Body of pancreas (tissue), 4 donors: ENCODE measurements at places on chromosomes 3 and 15.

- no peaks in the 10 kb centered on the region for H3K27me3 ChIP-seq
- DNase-seq: peak; percentile 36
- no peak overlapping the region for H3K4me3 ChIP-seq
- H3K36me3 ChIP-seq: no peaks in the 10 kb centered on the region
- H3K4me1 ChIP-seq: peaks cover 66% of the 10 kb centered on the region
Measured at GRCh38 chr3:152403632-152404066, 134.9 kb downstream of the MBNL1 start.

- H3K4me1 ChIP-seq: no peaks in the 10 kb centered on the region
- no peaks in the 10 kb centered on the region for H3K36me3 ChIP-seq
- no peak overlapping the region for H3K4me3 ChIP-seq
- H3K27me3 ChIP-seq: no peaks in the 10 kb centered on the region
- no peak overlapping the region for H3K27ac ChIP-seq
Measured at GRCh38 chr3:116425126-116425525, 20.2 kb downstream of the LSAMP start.

DNA sequence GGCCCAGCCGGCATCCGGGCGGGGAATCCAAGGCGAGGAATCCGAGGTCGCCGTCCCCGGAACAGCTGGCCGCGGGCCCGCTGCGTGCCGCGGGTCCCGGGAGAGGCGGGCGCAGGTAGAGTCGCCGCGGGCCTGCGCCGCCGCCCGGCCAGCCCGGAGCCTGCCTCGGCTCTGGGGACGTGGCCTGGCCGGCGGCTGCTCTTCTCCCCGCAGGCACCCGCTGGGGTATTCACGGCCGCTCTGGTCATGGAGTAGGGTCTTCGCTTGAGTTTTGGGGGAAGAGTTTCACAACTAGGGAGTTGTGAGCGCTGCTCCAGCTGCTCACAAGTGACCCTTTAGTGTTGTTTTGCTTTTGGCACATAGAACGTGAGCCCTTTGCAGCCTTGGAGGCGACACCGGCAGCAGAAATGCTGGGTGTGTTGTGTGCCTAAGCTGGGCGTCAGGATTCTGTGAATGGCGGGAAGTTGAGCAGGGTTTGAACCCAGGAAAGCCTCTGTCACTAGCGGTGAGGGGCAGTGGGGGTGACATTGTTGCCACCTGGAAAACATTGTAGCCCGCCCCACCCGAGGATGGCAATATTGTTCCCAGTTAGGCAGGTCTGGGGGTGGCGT is 4.0 kb downstream of the TRIM71 start:
- H3K27ac ChIP-seq: no peak overlapping the region
- peak; percentile 51 for DNase-seq
- H3K36me3 ChIP-seq: no peaks in the 10 kb centered on the region
- no peaks in the 10 kb centered on the region for H3K27me3 ChIP-seq
- H3K4me1 ChIP-seq: peaks cover 17% of the 10 kb centered on the region

GRCh38 chr3:41688595-41689380 is 273.1 kb downstream of the ULK4 start:
- peaks cover 49% of the 10 kb centered on the region for H3K4me1 ChIP-seq
- H3K36me3 ChIP-seq: no peaks in the 10 kb centered on the region
- peak overlapping the region; percentile 65 for H3K27ac ChIP-seq
- DNase-seq: no peak

GRCh38 chr3:188383748-188384147 is 229.8 kb downstream of the LPP start:
- H3K4me1 ChIP-seq: peaks cover 22% of the 10 kb centered on the region
- DNase-seq: no peak
- no peaks in the 10 kb centered on the region for H3K36me3 ChIP-seq
- no peak overlapping the region for H3K4me3 ChIP-seq
- H3K27me3 ChIP-seq: no peaks in the 10 kb centered on the region

DNA sequence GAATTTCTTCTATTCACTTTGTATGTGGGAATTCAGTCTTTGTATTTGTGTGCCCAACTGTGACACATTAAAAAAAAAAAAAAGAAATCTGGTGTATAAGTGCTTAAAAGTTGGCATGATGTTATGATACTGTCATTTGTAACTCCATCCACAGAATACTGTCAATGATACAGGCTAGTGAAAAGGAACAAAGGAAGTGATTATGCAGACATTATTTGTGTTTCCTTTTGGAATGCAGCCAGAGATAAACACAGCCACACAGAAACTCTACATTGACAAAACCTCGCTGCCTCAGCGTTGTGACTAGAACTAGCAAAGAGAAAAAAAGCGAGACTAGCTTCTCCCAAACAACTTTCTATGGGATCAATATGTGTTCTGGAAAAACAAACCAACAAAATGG is 519.2 kb upstream of the AGTR1 start:
- no peaks in the 10 kb centered on the region for H3K4me1 ChIP-seq
- no peak overlapping the region for H3K27ac ChIP-seq
- DNase-seq: no peak
- no peaks in the 10 kb centered on the region for H3K27me3 ChIP-seq
- no peak overlapping the region for H3K4me3 ChIP-seq

DNA sequence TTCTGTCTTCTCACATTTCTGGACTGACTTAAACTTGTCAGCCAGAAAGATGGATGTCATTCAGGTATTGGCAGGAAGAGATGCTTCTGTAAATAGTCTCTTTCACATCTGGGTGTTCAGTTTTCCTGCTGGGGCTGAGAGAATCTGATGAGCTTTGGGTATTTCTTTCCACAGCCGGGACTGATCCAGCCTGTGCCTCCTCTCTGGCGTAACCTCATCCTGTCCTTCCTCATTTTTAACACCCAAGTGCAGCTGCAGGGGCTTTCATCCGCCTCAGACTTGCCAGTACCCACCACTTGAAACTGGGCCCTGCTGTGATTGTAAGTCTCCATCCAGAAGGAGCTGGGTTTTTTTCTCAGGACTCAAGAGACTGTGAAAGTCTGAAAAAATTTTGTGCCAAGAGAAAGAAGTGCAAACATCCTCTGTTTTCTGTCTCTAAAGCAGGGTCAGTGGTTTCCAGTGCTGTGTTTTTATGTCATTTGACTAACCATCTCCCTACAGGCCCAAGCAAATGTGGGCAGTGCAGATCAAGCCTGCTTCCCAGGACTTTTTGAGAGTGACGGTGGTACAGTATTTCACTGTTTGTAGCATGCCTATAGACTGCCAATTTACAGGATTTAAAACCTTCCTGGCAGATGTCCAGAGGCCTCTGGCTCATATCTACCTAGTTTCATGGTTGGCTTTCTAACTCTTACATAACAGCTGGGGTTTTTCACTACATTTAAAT is 342.7 kb downstream of the PTPRG start:
- H3K36me3 ChIP-seq: no peaks in the 10 kb centered on the region
- peak; percentile 47 for DNase-seq
- peaks cover 13% of the 10 kb centered on the region for H3K4me1 ChIP-seq
- no peak overlapping the region for H3K4me3 ChIP-seq
- H3K27ac ChIP-seq: peak overlapping the region; percentile 15
- no peaks in the 10 kb centered on the region for H3K27me3 ChIP-seq

GRCh38 chr3:39920271-39920670 is 110.9 kb downstream of the MYRIP start:
- no peaks in the 10 kb centered on the region for H3K36me3 ChIP-seq
- no peaks in the 10 kb centered on the region for H3K4me1 ChIP-seq
- no peak overlapping the region for H3K4me3 ChIP-seq
- no peak for DNase-seq

DNA sequence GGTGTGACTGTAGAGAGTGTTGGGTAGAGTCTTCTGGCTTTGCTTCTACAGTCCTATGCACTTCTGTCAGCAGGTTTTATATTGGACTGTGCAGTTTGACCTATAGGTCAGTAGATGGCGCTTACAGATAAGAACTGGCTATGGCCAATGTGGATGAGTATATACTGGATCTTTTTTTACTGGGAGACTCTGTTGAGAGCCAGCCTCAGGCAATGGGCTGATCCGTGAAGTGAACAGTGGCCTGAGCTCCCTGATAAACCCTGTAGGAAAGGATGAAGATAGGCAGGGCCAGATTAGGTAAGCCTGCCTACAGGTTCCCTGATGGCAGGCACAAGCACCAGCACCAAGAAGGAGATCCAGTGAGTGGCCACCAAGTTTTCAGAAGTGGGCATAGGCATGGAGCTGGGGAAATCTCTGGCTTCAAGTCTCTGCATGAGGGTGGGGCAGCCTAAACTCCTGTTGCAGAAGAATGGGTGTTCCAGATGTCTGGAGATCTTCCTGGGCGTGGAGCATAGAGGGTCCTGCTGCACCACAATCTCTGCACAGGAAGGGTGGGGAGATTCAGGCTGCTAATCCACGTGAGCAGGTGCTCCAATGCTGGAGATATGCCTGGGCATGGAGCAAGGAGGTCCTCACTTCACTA is 326.0 kb upstream of the SGO1 start:
- no peak for DNase-seq
- H3K4me1 ChIP-seq: no peaks in the 10 kb centered on the region
- H3K36me3 ChIP-seq: no peaks in the 10 kb centered on the region
- no peak overlapping the region for H3K4me3 ChIP-seq
- H3K27ac ChIP-seq: no peak overlapping the region
- H3K27me3 ChIP-seq: no peaks in the 10 kb centered on the region

GRCh38 chr3:69353503-69353902 is 32.4 kb downstream of the FRMD4B start:
- H3K4me3 ChIP-seq: no peak overlapping the region
- peak overlapping the region; percentile 55 for H3K27ac ChIP-seq
- H3K27me3 ChIP-seq: no peaks in the 10 kb centered on the region
- peak; percentile 22 for DNase-seq
- no peaks in the 10 kb centered on the region for H3K36me3 ChIP-seq
